Activated naive CD4-positive, alpha-beta T cell treated with anti-CD3 and anti-CD28 coated beads, Interleukin-2, amount 50 U/mL, for 72 hours (primary cell): ENCODE measurements at places on chromosomes 11 and 22. TPM values are rescaled to one million over a fixed set of nuclear protein-coding genes. Genes with fewer than 3 reads are reported as not detected.

KDM4E gene
- not detected for total RNA-seq

DNA sequence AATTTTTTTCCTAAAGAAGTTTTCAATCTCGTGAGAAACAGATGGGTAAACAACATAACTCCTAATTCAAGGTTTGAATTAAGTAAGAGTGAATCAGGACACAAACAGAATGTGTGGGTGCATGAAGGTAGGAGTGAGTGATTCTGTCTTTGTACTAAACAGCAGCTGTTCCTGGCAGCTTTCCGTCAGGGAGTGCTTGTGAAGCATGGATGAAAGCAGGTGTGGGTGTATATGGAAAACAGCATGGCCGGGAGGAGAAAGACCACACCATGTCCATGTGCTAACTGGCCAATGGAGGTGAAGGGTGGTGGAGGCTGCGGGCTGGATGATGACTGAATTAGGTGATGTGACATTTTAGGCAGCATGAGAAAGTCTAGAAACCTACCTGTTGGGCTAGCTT lies 49.6 kb downstream of the BARX2 start:
- DNase-seq, result no peak

GRCh38 chr22:28980326-28980725 lies 81.3 kb downstream of the C22orf31 start:
- DNase-seq, result no peak

GRCh38 chr11:133821776-133822175 lies 23.5 kb downstream of the SPATA19 start:
- peak; percentile 58 for DNase-seq

DNA sequence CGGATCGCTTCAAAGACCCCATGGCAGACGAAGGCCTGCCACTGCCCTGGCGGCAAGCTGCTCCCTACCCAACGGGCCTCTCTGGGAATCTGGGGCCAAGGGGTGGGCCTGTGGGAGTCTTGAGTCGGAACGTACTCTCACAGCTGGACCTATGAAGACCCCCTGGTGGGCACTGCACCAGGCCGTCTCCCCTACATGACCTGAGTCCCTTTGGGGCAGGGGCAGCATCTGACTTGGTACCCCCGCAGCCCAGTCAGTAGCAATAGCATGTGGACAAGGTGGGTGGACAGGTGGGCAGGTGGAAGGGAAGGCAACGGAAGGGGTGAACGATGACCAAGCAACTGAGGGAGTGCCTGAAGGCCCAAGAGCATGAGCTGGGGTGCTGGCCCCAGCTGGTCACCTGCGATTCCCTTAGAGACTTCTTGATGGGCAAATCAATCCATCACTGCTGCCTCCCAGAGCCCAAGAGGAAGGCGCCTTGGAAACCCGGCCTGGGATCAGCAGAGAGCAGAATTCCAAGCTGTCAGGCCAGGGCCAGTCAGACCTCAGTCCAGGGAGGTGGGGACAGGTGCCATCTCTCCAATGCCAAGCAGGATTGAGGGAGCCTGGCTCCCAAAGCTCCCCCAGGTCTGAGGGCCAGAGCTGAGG lies 35.3 kb downstream of the ARAP1 start:
- DNase-seq, result no peak

GRCh38 chr11:119590651-119591351 lies 138.2 kb downstream of the NECTIN1 start:
- DNase-seq, result no peak
